NCI-H774 (cell line): ENCODE measurements at places on chromosomes 6 and 20.

GRCh38 chr6:29737707-29738630 lies 14.7 kb downstream of the HLA-F start:
- DNase-seq, result no peak

DNA sequence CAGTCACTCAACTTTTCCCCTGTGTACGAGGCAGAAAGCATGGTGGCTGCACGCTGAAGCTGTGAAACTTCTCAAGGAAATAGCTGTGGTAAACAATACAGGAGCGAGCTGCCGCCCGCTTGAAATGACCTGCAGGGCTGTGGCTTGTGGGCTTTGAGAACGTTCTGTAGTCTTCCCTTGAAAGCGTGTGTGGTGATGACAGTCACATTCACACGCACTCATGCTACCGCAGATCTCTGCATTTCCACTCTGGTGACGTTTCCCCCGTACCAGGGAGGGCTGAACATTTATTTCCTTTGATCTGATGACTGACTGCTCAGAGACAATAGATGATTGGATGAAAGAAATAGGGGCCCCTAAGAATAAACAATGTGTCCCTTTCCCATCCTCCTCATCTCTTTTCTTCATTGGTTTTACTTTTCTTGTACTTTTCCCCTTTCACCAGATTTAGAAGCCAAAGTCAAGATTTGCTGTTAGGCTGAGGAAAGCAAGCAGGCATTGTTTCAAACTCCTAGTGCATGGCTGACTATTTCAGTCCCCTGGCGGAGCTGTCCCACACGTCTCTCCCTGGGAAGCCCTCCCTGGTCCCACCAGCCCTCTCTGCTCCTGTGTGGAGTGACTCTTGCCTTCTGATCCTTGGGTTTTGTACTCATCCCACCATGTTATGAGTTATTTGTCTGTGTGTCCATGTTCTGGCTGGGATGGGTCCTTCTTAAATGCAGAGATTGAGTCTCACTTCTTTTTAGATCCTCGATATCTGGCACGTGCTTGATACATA lies 3.9 kb downstream of the SYTL3 start:
- DNase-seq, result no peak

DNA sequence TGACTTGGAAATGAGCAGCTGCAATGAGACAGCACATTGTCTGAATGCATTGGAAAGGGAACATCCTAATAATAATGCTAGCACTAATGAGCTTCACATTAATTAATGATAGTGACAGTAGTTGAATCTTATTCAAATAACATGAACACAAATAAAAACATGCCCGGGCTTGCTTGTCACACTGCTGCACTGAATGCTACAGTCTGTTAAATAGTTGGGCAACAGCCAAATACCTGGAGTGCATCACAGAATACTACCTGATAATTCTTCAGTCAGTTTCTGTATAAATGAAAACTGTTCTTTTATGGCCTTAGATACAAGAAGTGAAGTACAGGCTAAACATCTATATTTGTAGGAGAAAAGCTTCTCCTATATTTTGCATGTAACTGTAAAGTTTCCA lies 458.7 kb downstream of the RNF144B start:
- no peak for DNase-seq

DNA sequence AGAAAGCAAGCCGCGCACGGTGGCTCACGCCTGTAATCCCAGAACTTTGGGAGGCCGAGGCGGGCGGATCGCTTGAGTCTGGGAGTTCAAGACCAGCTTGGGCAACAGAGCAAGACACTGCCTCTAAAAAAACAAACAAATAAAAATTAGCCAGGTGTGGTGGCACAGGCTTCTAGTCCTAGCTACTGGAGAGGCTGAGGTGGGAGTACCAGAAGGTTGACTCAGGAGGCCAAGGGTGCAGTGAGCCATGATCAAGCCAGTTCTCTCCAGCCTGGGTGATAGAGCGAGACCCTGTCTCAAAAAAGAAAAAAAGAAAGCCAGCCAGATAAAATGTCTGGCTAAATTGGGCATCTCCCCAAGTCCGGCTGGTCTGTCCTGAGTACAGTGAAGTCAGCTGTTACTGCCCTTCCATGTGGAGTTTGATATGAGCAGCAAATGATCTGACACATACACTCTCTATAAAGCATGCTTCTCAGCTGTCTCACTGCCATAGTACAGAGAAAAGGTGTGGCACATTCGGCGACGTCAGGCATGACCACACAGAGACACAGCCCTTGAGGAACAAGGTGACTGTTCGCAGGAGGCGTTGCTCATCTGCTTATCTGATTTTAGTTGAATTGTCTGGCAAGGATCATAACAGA lies 13.0 kb downstream of the CD83 start:
- DNase-seq, result no peak

DNA sequence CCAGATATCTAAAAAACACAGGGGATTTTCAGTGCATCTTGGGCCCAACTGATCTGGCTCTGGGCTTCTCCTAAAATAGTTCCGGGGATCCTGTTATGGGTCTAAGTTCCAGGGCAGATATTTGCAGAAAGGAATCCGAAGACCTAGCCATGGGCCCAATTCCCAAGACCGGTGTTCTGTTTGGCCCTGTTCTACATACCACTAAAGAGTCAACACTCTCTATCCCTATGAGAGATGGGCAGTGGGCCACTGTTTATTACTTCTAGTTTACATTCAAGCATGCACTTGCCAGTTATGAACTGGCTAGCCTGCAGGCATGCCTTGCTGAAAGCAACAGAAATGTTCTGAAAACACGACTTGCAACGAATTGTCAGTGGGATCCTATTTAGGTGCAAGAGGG lies 87.4 kb upstream of the PLCB4 start:
- no peak for DNase-seq

DNA sequence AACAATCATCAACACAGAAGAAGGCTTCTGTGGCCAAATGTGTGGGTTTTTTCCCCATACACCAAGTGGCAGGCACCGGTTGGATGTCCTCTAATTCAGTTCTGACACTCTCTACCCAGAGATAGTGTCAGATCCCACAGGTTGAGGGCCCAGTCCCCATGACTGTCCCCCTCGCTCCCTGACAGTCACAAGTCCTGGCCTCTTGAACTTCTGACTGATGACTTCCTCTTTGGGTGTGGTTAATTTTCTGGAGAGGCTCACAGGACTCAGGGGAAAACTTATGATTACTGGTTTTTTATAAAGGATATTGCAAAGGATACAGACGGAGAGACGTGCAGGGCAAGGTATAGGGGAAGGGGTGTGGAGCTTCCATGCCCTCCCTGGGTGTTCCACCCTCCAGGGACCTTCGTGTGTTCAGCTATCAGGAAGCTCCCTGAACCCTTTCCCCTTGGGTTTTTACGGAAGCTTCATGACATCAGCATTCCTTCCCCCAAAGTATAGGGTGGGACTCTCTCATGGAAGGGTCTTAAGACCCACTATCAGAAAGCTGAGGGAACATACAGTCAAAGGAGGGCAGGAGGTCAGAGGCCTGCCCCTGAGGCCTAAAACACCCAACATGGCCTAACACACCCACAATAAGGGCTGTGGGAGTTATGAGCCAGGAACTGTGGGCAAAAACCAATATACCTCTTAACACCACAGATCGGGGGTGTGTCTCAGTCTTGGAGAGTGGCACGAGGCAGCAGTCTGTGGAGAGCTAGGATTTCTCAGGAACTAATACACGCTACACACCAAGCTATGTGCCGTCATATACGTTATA lies 33.3 kb downstream of the FARS2 start:
- DNase-seq, result no peak

GRCh38 chr6:71335544-71335943 lies 46.9 kb downstream of the OGFRL1 start:
- DNase-seq, result no peak

- no peak for DNase-seq
Observed at GRCh38 chr6:85110943-85111342, 338.9 kb upstream of the NT5E start.

GRCh38 chr20:61727761-61728160 lies 337.9 kb downstream of the TAF4 start:
- DNase-seq, result no peak

DNA sequence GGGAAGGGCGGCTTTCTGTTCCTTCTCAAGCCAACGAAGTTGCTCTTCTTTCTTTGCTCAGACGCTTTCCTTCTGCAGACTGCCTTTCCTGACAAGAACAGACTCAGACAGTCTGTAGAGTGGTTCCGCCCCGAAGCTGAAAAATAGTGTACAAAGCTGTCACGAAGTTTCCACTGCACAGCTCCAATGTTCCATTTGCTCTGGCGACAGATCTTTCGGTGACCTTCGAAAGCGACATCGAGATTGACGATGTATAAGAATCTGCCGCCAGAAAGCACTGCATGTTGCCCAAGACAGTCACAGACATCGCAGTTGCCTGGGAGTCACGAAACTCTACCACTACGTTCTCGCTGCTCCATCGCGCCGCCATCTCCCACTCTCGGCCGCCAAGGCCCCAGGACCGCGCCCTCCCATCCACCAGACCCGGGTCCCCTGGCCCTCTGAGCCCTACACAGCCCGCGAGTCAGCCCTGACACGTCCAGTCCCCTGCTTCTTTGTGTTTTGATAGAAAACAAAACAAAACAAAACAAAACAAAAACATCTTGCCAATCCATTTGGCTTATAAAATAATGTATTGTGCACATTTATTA lies 42.1 kb upstream of the ZNF184 start:
- no peak for DNase-seq

DNA sequence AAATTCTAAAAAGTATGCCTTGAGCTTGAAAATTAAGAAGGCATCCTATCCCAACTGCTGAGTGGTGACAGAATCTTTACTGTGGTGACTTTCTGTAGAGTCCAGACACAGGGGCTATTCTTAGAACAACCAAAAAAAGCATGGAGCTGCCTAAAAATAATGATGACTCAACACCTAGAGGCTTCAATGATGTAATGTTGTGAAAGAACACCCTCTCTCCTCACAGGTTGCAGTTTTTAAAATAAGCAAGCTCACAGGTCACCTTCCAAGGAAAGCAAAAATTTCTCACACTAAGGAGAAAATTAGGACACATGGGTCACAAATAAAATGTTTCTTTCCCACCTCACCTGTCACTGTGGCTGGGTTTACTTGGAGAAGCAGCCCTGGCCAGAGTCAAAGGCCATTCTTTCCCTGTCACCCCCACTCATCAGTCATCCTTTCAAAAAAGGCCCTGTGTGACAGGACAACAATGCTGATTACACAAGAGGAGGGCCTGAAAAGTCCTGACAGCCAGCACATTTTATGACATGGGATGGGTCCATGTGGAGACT lies 53.5 kb downstream of the RCAN2 start:
- no peak for DNase-seq

DNA sequence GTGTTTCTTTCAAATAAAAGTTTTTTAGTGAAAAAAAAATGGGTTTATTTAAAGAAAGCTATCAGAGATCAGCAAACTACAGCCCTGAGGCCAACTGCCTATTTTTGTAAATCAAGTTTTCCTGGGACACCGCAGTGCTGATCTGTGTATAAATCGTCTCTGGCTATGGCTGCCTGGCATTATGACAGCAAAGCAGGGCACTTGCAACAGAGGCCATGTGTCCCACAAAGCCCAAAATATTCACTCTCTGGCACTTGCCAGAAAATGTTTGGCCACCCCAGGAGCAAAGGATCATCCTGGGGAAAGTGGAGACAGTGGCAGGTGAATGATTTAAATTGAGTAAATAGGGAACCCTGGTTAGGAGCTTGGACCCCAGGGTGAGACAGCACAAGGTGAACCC lies 291.6 kb downstream of the PREX1 start:
- DNase-seq, result no peak

DNA sequence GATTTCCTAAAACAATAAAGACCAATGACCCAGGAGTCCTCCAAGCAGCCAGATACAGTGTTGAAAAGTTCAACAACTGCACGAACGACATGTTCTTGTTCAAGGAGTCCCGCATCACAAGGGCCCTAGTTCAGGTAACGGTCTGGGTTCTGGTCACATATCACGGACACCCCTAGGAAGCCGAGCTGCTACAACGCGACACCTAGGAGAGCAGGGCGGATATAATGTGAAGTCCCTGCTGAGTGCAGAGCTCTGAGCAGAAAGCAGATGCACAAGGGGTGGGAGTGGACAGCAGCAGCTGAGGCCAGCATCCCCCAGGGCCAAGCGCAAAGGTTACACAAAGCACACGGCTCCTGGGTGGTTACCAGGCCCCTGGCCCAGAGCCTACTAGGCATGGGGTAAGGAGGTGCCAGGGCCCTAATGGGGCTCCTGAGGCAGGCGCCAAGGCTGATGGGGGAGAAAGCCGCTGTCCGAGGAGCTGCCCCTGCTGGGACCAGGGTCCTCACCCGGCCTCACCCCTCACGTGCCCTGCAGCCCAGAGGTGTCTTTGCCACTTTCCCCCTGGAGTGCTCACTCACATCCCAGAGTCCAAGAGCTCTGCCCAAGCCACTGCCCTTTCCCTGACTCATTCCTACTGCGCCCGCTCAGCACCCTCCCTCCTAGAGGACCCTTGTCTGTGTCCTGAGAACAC lies 8.4 kb downstream of the CST7 start:
- DNase-seq, result no peak
